Endothelial cell (in vitro differentiated cells): ENCODE measurements at places on chromosomes 12 and 14. TPM values are rescaled to one million over a fixed set of nuclear protein-coding genes. Genes with fewer than 3 reads are reported as not detected.

Gene GAS2L3
- 55.6 TPM for total RNA-seq

- H3K27me3 ChIP-seq = no peaks in the 10 kb centered on the region
- no peak for DNase-seq
- H3K27ac ChIP-seq = no peak overlapping the region
- no peaks in the 10 kb centered on the region for H3K4me1 ChIP-seq
- H3K4me3 ChIP-seq = no peak overlapping the region
These were observed 305.2 kb upstream of the FOXG1 start for GRCh38 chr14:28461389-28461788.

Gene SOAT2
- not detected for total RNA-seq

Gene PRKD1
- 9.0 TPM for total RNA-seq

DNA sequence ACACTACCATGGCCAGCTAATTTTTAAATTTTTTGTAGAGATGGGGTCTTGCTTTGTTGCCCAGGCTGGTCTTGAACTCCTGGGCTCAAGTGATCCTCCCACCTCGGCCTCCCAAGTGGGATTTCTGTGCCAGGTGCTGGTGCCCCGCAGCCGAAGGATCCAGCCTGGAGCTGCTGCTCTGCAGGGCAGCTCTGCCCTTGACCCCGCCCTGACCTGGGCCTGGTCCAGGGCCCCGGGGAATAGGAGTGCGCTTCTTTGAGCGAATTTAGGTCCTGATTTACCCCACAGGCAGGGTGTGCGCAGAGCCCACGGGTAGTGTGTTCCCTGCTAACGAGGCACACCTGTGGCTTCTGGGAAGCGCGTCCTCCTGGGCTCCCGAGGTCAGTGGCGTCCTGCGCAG lies 15.2 kb downstream of the ACADS start:
- H3K27ac ChIP-seq = no peak overlapping the region
- DNase-seq = no peak
- peaks cover 3% of the 10 kb centered on the region for H3K27me3 ChIP-seq
- H3K36me3 ChIP-seq = no peaks in the 10 kb centered on the region

DNA sequence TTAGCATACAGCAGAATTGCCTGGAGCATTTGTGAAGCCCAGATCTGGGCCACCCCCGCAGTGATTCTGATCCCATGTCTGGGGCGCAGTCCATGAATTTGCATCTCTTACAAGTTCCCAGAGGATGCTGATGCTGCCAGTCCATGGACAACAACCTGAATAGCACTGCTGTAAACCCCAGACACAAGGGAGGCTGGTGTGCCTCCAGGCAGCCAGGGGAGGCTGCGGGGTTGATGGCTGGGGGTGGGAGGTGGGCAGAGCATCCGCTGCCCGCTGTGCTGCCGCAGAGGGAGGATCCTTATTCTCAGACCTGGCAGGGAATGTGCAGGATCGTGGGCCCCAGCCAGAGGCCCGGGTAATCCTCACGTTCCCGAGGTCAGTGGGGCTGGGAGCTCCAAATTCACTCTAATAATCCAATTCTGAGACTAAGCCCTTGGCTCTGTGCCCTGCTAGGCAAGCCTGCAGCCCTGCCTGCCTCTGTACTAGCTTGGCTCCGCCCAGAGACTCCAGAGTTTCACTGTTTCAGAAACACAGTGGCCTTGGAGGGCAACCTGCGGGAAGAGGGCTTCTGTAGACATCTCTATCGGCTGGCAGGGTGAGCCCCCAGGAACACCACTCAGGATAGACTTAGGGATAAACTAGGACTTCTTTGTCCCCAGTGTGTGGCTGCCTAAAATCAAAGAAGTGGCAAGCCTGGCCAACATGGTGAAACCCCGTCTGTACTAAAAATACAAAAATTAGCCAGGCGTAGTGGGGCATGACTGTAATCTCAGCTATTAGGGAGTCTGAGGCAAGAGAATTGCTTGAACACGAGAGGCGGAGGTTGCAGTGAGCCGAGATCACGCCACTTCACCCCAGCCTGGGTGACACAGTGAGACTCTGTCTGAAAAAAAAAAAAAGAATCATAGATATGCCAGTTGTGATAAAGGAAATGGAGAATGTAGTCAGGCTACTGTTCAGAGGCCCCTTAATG lies 17.8 kb upstream of the MLEC start:
- H3K4me1 ChIP-seq = no peaks in the 10 kb centered on the region
- H3K27me3 ChIP-seq = peaks cover 4% of the 10 kb centered on the region
- H3K36me3 ChIP-seq = no peaks in the 10 kb centered on the region
- H3K27ac ChIP-seq = no peak overlapping the region
- H3K4me3 ChIP-seq = no peak overlapping the region

Gene CBLN3
- total RNA-seq = 1.5 TPM

DNA sequence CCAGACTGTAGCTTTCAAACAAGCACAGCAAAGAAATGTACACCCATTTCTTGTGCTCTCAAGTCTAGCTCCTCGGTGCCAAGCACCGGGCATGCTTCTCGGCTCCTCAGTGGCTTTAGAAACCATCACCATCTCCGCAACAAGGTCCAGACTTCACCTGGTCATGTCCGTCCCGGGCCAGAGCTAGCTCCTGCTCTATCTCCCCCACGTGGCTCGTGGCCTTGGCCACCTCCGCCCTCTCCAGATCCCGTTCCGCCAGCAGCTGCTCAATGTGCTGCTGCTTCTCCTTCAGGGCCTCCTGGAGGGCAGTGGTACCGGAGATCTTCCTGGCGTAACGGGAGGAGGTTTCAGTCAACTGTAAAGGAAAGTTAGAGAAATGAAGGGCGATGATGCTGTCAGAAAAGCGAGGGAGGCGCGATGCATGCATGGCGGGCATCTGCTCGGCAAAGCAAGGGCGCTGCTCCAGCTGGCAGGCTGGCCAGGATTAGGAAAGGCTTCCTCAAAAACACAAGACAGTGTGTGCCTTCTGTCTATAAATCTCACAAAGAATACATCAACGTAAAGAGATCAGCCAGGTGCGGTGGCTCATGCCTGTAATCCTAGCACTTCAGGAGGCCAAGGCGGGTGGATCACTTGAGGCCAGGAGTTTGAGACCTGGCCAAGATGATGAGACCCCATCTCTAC lies 67.4 kb downstream of the CLIP1 start:
- peak overlapping the region; percentile 30 for H3K27ac ChIP-seq
- H3K36me3 ChIP-seq = peaks cover 37% of the 10 kb centered on the region
- peak overlapping the region; percentile 31 for H3K4me3 ChIP-seq
- peaks cover 8% of the 10 kb centered on the region for H3K4me1 ChIP-seq
- peaks cover 6% of the 10 kb centered on the region for H3K27me3 ChIP-seq

Gene DBX2
- total RNA-seq = not detected

GRCh38 chr12:110677206-110677911 lies 11.6 kb downstream of the HVCN1 start:
- H3K4me3 ChIP-seq = no peak overlapping the region
- no peak for DNase-seq
- peaks cover 9% of the 10 kb centered on the region for H3K4me1 ChIP-seq
- H3K27me3 ChIP-seq = peaks cover 2% of the 10 kb centered on the region
- peaks cover 12% of the 10 kb centered on the region for H3K36me3 ChIP-seq

Gene NRDE2
- 20.8 TPM for total RNA-seq

DNA sequence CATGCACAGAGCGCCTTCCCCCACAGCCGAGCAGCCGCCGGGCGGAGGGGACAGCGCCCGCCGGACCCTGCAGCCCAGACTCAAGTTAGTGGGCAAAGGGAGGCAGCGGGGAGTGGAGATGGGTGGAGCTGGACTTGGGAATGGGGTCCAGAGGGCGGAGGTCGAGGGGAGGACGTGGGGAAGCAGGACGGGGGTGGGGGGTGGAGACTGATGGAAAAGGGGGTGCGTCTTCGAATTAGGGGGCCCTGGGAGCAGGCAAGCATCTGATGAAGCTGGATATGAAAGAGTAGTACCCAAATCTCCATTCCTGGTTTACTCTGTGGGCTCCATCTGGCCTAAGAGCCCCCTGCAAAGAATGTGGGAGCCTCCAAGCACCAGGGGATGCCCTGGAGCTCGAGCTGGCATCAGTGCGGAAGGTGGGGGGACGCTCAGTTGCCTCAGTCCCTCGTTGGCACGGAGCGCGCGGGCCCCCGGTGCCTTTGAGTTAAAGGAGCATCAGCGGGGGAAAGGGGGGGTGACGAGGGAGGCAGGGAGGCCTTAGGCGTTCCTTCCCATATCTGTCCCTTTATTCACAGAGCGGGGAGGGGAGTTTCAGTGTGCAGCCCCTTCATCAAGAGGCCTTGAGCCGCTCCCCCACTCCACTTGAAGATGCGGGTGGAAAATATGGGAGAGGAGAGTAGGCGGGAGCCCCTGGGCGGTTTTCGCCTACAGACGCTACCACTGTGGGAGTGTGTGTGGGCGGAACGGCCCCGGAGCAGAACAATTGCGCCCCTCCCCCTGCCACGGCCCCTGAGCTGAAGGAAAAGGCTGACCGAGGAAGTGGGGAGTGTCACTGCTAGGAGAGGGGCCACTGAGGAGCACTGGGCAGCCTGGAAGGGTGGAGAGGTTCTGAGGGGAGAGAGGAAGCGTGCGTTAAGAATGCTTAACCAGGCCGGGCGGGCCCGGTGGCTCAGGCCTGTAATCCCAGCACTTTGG lies 644 bp downstream of the NAB2 start:
- H3K36me3 ChIP-seq = peaks cover 21% of the 10 kb centered on the region
- peak overlapping the region; percentile 94 for H3K4me3 ChIP-seq
- H3K27ac ChIP-seq = peak overlapping the region; percentile 67
- peaks cover 35% of the 10 kb centered on the region for H3K4me1 ChIP-seq

DNA sequence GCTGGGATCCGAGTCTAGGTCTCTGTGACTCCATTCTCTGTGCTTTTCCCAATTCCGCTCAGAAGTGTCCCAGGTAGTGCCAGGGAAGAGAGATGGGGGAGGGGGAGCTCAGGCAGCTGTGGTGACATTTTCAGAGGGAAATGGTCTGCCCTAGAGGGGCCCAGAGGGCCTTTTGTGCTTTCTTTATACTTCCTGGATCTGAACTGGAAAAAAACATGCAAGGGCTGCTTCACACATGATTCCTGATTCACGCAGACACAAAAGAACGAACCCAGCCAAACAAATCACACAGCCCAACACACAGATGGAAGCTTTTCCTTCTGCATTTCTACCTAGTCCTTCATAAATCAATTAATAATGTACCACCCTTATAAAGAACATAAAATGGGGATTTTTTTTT lies 26.5 kb downstream of the GPR68 start:
- H3K4me1 ChIP-seq = peaks cover 50% of the 10 kb centered on the region
- peak overlapping the region; percentile 97 for H3K27ac ChIP-seq
- H3K36me3 ChIP-seq = peaks cover 53% of the 10 kb centered on the region
- peak; percentile 17 for DNase-seq
- H3K4me3 ChIP-seq = peak overlapping the region; percentile 74

DNA sequence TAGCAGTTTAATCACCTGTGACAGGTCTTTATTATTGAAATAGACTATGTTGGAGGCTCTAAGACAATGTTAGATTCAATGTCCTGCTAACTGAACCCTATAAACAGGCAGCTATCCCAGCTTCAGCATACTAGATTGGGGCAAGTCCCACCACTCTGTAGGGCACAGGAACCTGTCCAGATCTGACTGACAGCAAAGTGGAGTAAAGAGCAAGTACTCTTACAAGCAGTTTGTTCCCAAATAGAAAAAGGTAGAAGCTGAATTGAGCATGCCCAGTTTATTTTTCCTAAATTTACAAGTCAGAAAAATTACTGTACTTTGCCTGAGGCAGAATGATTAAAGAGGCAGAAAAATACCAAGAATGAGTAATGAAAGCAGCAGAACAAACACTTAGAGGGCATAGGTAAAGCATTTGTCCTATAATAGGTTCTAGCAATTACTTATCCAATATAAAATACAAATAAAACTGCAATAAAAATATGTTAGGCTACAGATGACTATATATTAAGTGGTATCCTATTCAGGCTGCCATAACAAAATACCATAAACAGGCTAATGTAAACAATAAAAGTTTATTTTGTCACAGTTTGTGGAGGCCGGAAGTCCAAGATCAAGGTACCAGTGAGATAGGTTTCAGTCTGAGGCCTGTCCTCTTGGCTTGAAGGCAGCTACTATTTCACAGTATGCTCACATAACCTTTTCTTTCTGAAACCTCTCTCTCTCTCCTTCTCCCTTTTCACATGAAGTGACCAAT lies 868.2 kb downstream of the C12orf50 start:
- H3K4me1 ChIP-seq = peaks cover 5% of the 10 kb centered on the region
- H3K36me3 ChIP-seq = no peaks in the 10 kb centered on the region
- no peak for DNase-seq
- no peak overlapping the region for H3K4me3 ChIP-seq
- no peaks in the 10 kb centered on the region for H3K27me3 ChIP-seq

Gene SPATS2
- total RNA-seq = 37.3 TPM

Gene STAC3
- 3.3 TPM for total RNA-seq

DNA sequence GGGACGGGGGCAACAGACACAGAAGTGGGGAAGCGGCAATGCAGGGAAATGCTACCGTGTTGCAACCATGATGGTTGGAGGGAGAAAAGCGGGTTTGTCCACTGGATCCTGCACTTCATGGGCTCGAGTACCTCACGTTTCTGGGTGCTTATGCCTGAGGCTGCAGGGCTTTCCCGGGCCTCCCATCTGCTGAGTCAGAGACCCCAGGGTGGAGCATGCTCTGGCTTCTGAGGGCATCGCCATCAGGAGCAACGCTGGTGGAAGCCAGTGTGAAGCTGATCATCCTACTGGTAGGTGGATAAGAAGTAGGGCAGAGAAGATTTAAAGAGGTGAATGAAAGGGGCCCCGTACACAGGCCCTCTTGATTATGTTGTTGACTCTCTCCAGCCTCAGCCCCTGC lies 5.0 kb upstream of the ADGRD1 start:
- H3K4me3 ChIP-seq = no peak overlapping the region
- H3K36me3 ChIP-seq = peaks cover 3% of the 10 kb centered on the region
- no peak overlapping the region for H3K27ac ChIP-seq
- no peak for DNase-seq

- H3K36me3 ChIP-seq = no peaks in the 10 kb centered on the region
- H3K27ac ChIP-seq = peak overlapping the region; percentile 68
- H3K27me3 ChIP-seq = peaks cover 2% of the 10 kb centered on the region
- peaks cover 15% of the 10 kb centered on the region for H3K4me1 ChIP-seq
- peak; percentile 26 for DNase-seq
These were observed 638.5 kb downstream of the MED13L start for GRCh38 chr12:115638733-115639647.

- H3K4me3 ChIP-seq = no peak overlapping the region
- H3K27ac ChIP-seq = no peak overlapping the region
- no peaks in the 10 kb centered on the region for H3K36me3 ChIP-seq
These were observed 1.0 kb upstream of the ANG start for GRCh38 chr14:20687362-20688166.

Gene AMDHD1
- not detected for total RNA-seq

DNA sequence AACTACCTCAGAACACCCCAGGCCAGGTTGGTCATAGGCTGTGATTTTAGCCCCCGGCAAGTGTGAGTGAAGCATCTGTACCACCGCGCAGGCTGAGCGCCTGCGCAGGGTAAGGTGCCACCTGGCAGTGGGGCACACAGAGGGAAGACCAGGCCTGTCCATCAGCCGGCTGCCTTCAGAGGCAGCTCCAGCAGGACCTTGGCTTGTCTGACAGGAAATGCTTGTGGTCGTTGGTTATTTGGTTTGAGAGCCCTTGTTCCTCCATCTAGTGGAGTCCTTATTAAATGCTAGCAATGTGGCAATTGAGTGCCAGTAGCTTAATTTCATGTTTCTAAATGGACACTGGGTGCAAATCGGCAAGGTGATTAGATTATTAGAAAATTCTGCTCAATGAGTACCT lies 27.5 kb downstream of the SLC25A29 start:
- peaks cover 31% of the 10 kb centered on the region for H3K4me1 ChIP-seq
- H3K4me3 ChIP-seq = no peak overlapping the region
- H3K27ac ChIP-seq = peak overlapping the region; percentile 15
- H3K27me3 ChIP-seq = peaks cover 6% of the 10 kb centered on the region
- H3K36me3 ChIP-seq = peaks cover 18% of the 10 kb centered on the region
